ENCODE measurements at places on chromosomes 4 and X. TPM values are rescaled to one million over a fixed set of nuclear protein-coding genes. Genes with fewer than 3 reads are reported as not detected.

GPR173 gene
- total RNA-seq = 2.5 TPM

GAGE13 gene
- not detected for total RNA-seq

ARR3 gene
- not detected for total RNA-seq

DGAT2L6 gene
- total RNA-seq = not detected

SPANXD gene
- not detected for total RNA-seq
